ENCODE measurements at places on chromosomes 7 and 10.
A peak's percentile ranks its signal among the peaks of the same experiment; 100 is the strongest.

DNA sequence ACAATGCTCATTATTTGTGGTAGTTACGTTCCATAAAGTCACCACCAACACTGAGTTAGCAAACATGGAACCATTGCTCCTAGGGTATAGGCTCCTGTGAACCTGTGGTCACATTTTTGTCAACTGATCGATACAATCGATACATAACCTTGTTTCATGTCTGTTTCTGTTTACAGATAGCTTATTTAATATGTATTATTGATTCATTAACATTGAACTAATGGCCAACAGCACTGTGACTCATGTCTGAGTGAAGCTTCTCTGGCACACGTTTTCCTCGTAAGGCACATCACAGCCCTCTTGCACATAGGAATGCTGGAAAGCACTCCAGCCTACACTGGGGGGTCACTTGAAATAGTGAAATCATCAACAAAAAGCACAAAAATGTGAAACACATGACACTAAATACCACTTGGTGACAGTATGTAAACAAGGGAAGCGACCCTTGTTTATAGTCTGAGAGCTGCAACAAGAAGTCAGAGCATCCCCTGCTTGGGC lies 27.0 kb downstream of the GHRHR start:
- DNase-seq, result peak; percentile 5

DNA sequence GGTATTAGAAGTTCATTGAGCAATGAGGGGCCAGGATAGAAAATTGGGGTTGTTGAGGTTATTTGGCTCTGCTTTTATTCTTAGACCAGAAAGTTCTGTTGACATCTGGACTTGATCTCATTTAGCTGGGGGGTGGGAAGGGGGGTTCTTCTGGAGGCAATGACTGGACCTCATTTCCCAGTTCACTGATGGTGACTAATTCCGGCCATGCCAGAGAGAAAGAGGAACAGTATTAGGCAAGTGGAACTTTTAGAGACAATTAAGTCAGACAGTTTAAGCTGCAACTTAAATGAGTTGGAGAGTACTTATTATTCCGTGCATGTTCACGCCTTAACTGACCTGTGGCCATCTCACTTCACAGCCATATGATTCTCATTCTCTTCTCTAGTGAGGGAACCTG lies 512.5 kb downstream of the REEP3 start:
- peak; percentile 4 for DNase-seq

GRCh38 chr10:91653219-91653870 lies 20.5 kb upstream of the PPP1R3C start:
- peak; percentile 56 for DNase-seq

DNA sequence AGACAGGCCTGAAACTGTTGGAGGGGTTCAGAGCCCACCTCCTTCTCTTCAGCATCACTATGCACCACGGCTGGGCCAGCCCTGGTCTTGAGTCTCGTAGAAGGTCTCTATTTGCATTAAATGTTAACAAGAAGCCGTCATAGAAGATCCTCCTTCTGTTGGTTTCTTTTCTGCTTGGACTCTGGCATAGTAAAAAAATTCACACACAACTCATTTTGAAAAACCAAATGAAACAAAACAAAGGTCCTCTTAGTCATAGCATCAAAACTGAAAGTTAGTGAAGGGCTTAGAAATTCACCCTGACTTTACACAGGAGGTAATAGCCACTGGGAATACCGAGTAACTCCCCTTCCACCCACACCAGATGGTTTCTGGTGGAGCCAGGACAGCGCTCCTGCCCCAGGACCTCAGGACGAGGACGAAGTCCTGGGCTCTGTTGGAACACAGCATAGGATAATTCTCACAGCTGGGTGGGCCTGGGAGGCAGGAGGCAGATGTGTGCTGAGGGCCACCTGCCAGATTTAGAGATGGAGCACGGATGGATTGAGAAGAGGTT lies 248.4 kb upstream of the KLF6 start:
- DNase-seq, result no peak

GRCh38 chr10:124289851-124290795 lies 128.6 kb downstream of the OAT start:
- DNase-seq, result peak; percentile 6

DNA sequence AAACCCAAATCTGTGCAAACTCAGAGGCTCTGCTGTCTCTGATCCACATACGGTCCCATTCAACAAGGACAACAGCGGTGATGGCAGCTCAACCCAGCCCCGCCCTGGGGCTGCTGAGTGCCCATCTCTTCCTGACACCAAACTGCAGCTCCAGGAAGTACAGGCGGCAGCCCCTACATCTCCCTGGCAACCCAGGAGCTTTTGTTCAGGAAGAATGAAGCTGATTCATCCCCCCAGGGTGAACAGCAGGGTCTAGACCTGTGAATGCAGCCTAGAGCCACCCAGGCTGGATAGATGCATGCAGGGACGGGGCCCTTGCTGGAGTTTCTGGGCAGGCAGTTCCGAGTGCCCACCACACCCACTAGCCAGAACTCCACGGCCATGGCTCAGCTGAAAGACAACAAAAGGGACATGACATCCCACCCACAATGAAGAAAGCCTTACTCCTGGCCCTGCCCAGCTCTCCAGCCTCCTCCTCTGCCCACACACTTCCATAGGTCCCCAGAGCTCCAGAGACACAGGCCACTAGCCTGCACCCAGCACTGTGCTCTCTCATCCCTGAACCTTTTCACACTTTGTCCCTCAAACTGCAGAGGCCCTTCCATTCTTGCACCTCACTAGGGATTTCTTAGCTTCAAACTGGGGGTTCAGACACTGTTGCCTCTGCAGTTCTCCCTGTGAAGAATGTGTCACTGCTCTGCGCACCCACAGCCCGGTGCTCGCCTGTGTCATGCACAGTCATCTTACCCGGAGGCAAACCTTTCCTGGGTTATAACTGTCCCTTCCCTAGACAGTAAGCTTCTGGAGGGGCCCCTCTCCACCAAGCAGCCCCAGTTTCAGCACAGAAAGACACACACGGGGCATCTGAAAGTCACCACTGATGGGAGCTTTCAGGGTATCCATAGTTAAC lies 99.1 kb downstream of the GRID1 start:
- no peak for DNase-seq

GRCh38 chr7:157586426-157586955 lies 249.7 kb downstream of the DNAJB6 start:
- no peak for DNase-seq

- peak; percentile 68 for DNase-seq
These were observed 605.4 kb downstream of the INHBA start for GRCh38 chr7:41097501-41097900.

- DNase-seq, result no peak
These were observed 9.3 kb upstream of the PDE1C start for GRCh38 chr7:32079510-32079909.

DNA sequence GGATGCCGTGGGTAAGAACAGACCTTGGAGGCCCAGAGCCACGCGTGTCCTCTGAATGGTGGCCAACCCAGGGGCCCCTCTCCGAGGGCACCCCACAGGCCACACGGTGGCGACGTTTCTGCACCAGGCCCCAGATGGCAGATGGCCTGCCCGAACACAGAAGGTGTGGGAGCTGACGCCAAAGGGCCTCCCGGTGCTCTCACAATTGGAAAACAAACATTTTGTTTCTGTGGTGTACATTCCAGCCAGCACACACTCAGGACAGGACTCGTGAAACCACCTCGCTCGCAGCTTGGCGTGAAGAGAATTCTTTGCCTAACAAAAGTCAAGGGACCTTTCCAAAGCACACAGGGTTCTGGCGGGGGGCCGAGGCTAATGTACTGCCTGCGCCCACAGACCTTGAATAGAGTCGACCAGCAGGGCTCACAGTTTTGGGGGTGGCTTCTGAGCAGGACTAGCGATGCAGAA lies 112.1 kb downstream of the FAM53B start:
- no peak for DNase-seq

DNA sequence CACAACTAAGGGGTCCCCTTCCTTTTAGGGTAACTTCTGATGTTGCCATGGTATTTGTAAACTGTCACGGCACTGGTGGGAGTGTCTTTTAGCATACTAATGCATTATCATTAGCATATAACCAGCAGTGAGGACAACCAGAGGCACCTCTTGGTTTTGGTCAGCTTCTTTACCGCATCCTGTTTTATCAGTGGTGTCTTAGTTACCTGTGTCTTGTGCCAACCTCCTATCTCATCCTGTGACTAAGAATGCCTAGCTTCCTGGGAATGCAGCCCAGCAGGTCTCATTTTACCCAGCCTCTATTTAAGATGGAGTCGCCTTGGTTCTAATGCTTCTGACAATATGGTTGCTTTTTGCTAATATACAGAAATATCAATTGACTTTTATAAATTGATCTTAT lies 54.9 kb downstream of the AHCYL2 start:
- DNase-seq, result no peak

DNA sequence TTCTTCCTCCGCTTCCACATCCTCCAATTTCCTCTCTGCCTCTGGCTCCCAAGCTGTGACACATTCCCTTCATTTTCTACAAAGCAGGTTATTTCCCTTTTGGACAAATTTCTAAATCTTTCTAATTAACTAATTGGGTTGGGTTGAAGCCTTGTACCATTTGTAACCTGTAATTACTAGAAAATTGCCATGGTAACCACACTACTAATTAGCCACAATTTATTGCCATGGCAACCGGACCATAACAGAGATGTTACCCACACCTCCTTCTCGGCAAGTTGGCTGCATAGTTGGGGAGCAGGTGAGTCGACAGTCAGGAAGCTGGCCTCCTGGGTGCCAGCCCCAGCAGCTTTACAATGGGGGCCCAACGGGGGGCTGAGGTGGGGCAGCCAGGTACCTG lies 61.6 kb downstream of the GOLGA7B start:
- no peak for DNase-seq

GRCh38 chr10:49189422-49189821 lies 1.2 kb upstream of the TMEM273 start:
- no peak for DNase-seq

- DNase-seq, result no peak
These were observed 17.0 kb downstream of the TRPV5 start for GRCh38 chr7:142916508-142916907.

- no peak for DNase-seq
These were observed 106.9 kb downstream of the AOAH start for GRCh38 chr7:36617408-36617807.

- DNase-seq, result no peak
These were observed 5.2 kb downstream of the EBF3 start for GRCh38 chr10:129958629-129959543.

Measured in AG10803 (cell line).